ENCODE measurements at places on chromosomes 1 and 21.

DNA sequence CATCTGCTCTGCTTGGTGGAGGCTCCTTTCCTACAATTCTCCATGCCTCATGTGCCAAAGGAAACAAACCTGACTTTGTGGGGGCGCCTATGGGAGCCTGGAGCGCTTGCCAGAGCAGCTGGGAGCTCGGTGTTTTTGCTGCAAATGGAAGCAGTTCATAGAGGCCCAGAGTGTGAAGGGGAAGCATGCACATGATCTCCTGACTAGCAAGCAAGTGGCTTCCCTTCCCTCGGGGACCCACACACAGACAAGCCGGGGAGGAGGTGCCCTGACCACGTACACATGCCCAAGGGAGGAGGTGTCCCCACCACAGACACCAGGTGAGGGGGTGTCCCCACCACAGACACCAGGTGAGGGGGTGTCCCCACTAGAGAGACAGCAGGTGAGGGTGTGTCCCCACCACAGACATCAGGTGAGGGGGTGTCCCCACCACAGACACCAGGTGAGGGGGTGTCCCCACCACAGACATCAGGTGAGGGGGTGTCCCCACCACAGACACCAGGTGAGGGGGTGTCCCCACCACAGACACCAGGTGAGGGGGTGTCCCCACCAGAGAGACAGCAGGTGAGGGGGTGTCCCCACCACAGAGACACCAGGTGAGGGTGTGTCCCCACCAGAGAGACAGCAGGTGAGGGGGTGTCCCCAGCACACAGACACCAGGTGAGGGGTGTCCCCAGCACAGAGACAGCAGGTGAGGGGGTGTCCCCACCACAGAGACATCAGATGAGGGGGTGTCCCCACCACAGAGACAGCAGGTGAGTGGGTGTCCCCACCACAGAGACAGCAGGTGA lies 106.8 kb downstream of the CRYAA start:
- no peak for DNase-seq

DNA sequence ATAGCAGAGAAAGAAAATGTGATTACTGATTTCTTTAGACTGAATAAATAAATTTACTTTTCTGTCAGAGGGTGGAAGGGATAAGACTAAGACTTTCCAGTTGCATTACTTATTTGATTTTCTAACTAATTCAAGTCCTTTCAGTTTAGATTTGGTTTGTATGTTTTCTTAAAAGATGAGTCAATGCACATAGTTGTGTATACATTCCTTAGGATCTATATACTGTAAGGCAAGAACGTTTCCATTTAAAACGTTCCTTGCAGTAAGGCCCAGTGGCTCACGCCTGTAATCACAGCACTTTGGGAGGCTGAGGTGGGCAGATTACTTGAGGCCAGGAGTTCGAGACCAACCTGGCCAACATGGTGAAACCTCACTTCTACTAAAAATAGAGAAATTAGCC lies 14.5 kb upstream of the SERTAD4 start:
- DNase-seq, result no peak

- no peak for DNase-seq
Measured at GRCh38 chr1:213333121-213333520, 282.1 kb downstream of the RPS6KC1 start.

- DNase-seq, result no peak
Measured at GRCh38 chr1:210978316-210978973, 155.5 kb downstream of the KCNH1 start.

GRCh38 chr1:34176830-34177603 lies at the start of gene C1orf94:
C1orf94 (plus strand) TSS chr1:34176907; CDS start chr1:34177790, 883 bp downstream.
- no peak for DNase-seq

- no peak for DNase-seq
Measured at GRCh38 chr1:210600421-210601159, 271.9 kb downstream of the HHAT start.

GRCh38 chr1:199774433-199775089 lies 252.9 kb upstream of the NR5A2 start:
- DNase-seq, result no peak

DNA sequence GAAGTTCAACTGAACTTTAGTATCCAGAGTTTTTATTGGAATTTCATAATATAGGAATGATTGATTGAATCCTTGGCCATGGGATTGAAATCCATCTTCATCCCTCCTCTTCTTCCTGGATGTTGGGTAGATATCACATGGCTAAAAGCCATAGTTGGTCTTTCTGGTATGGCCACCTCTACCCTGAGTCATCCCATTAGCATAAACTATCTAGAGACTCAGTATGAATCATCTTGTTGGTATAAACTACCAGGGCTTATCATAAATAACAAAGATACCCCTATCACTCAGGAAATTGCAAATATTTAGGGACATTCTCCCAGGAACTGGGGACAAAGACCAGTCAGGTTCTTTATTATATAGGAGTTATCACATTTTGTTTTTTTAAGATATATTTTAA lies 21.2 kb upstream of the ZP4 start:
- no peak for DNase-seq

- DNase-seq, result no peak
Measured at GRCh38 chr1:153750026-153750995, 22.5 kb downstream of the INTS3 start.

GRCh38 chr1:164561472-164561871 lies 2.5 kb downstream of the PBX1 start:
- DNase-seq, result no peak

DNA sequence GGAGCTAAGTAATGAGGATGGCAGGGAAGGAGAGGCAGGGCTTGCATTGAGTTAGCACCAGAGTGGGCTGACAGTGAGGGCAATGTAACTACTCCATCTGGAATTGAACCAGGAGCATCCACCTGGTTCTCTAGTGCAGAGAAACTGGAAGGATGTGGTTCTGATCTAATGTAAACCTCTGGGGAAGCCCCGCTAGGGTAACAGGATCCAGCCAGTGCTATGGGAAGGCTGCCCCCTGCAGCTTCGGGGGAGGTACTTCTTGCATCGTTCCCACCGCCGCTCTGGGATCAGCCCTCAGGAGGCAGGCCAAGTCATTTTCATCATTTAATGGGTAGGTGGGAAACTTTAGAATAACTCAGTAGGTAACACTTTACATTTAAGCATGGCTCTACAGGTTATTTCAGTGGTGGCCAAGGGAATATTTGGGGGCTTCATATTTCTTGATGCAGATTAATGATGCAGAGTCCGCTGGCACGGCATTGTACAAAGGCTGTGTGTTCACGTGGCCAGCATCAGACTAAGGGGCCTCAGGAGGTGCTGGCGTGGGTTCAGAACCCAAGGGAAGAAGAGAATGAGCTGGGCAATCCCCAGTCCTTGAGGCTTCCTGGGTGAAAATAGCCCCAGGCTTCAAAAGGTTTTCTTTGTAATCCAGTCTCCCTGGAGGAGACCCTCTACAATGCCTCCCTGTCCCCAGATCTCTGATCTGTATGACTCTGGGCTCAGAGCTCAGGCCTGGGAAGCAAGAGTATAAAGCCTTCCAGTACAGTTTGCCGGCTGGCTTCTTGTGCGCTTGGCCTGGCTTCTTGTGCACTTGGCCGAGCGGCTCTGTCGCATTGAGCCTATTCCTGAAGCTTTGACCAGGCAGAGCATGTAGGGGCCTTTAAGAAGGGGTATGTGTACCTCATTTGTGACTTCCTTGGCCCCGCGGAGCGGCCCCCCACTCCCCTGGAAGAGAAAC lies 26.4 kb upstream of the KAZN start:
- no peak for DNase-seq

GRCh38 chr21:39009587-39010225 lies 173.5 kb downstream of the PSMG1 start:
- no peak for DNase-seq

DNA sequence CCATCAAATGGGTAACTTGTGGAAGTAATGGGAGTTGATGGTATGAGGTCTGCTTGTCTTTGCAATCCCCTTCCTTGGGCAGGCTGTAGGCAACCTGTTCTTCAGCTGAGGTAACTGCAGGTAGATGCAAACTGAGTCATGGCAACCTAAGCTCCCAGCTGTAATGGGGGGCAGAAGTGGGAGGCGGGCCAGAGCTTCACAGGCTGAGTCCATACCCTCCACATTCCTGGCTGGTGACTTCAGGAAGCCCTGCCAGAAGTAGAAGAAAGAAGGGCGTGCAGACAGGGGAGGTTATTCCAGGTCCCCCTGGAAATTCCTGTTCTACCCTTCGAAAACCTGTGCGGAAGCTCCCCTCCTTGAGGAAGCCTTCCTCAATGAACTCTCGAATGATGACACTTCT lies 44.9 kb downstream of the ARHGEF11 start:
- no peak for DNase-seq

- DNase-seq, result no peak
Measured at GRCh38 chr1:8874230-8875201, 4.0 kb downstream of the ENO1 start.

DNA sequence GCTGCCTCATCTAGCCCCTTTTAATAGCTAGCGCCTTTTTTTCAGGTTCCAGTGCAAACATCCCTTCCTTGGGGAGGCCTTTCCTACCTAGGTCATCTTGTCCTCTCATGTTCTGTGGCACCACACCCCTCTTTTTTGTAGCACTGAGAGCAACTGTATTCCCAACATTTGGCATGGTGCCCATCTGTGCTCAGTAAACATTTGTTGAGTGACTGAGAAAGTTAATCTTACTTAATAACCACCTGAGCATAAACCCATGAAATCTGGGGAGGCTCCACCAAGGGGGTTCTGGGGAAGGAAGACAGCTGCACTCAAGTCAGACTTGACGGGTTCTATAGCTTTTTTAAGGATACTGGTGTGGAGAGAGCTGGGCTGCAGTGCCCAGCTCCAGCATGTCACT lies 90.0 kb downstream of the NOS1AP start:
- no peak for DNase-seq

DNA sequence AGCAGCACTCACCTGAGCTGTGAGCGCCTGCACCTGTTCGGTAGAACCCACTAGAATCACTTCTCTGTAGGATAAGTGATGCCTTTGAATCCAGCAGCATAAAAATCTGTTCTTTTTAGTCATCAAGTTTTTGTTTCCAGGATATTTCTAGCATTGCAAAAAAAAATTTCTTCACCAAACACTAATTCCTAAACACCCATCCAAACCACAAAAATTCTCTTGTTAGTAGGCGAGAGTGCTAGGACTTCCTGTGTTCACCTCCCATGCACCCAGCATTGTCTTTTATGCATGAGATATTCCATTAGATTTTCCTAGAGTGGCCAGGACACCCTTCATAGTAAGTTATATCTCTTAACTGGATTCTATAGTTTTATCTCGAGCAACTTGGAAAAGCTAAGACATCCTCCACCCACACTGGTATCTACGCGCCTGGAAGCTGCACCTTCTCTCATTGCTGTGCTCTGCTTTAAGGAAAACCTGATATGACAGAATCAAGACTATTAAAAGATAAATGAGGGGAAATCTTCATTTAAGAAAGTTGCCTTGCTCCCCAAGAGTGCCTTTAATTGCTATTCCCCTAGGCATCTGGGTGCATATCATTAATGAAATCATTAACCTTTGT lies 12.3 kb downstream of the SERTAD4 start:
- no peak for DNase-seq

DNA sequence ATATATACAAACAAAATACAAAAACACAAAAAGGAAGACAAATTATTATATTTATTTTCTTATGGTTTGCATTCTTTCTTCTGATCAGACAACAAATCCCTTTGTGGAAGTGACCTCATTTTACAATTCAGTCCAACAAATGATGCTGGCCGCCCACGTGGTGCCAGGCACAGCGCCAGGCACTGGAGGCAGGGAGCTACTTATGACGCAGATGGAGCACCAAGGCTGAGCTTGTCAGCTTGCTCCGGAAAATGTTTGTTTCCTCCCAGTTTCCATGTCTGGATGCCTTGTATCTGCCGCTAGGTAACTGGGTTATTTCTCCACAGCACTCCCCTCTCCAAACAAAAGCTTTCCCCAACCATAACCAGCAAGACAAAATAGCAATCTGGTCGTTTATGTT lies 30.7 kb upstream of the CD34 start:
- no peak for DNase-seq

DNA sequence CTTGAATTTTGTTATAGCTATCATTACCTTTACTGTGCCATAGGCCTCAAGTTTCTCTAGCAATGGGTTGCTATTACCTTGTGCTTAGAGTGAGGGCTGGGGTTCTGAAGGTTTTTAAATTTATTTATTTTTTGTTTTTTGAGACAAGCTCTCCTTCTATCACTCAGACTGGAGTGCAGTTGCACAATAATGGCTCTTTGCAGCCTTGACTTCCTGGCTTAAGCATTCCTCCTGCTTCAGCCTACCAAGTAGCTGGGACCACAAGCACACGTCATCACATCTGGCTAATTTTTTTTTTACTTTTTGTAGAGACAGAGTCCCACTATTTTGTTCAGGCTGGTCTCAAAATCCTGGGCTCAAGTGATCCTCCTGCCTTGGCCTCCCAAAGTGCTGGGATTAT lies 41.5 kb downstream of the SNX27 start:
- no peak for DNase-seq

GRCh38 chr1:62436039-62436465 lies 797 bp upstream of the USP1 start:
- no peak for DNase-seq

DNA sequence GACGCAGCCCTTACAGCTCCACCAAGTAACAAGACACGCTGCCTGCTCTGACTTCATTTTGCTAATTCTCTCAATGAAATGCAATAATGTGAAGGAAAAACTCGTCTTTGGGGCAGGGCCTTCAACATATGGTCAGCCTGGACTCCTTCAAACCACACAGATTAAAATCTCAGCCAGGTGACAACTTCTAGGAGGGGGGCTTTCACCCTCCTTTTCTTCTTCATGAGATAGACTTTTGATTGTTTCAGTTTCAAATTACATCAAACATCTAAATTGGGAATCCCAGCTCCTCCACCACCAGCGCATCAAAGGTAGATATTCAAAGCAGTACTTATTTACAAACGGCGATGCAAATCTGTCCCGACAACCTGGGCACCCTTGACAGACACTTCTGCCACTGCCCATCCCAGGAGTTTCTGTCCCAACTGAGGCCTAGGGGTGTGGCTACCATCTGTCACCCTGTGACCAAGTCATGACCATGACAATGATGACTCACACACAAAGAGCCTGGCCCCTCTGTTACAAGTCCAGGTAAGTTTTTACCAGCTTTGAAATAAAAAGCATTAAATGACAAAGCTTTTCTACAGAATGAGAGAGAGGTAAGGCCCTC lies 29.7 kb downstream of the SSBP3 start:
- DNase-seq, result no peak

DNA sequence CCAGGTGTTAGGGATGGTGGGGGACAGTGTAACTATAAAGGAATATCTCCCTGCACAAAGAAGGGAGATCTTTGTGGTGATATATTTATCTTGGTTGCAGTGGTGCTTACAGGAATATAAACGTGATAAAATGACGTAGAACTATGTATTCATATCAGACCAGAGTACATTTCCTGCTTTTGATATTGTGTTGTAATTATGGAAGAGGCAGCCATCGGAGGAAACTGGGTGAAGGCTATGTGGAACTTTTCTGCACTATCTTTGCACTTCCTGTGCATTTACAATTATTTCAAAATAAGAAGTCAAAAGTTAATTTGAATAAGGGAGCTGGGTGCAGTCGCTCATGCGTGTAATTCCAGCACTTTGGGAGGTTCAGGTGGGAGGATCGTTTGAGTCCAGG lies 37.6 kb downstream of the NDUFS5 start:
- no peak for DNase-seq

- DNase-seq, result no peak
Measured at GRCh38 chr1:147463022-147463421, 78.3 kb upstream of the BCL9 start.
